ENCODE measurements at places on chromosomes 7 and 10.

DNA sequence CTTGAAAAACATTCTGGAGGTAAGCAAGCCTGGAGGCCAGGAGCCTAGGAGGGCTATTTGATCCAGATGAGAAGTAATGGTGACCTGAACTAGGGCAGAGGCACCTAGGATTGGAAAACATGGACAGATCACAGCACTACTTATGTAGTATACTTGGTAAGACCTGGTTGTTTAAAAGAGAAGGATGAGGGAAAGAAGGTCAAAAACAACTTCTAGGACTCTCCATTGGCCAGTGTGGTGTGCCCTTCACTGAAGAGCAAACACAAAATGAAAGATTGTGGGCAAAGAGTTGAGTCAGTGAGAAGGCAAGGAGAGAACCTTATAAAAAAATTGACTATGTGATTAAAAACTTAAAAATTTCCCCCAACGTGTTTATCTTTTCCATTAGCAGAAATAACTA, 14.3 kb downstream of the ANKRD1 start:
- DNase-seq = no peak
- no peak overlapping the region for H3K4me3 ChIP-seq
- peaks cover 66% of the 10 kb centered on the region for H3K36me3 ChIP-seq
- peaks cover 19% of the 10 kb centered on the region for H3K4me1 ChIP-seq
- no peaks in the 10 kb centered on the region for H3K27me3 ChIP-seq
- H3K27ac ChIP-seq = peak overlapping the region; percentile 77

- peaks cover 83% of the 10 kb centered on the region for H3K27me3 ChIP-seq
- no peaks in the 10 kb centered on the region for H3K36me3 ChIP-seq
These were observed 2.5 kb upstream of the VGF start for GRCh38 chr7:101167645-101168411.

- no peak for DNase-seq
- H3K27ac ChIP-seq = no peak overlapping the region
- H3K4me1 ChIP-seq = peaks cover 46% of the 10 kb centered on the region
- H3K4me3 ChIP-seq = no peak overlapping the region
- no peaks in the 10 kb centered on the region for H3K27me3 ChIP-seq
These were observed 40.5 kb upstream of the CDK6 start for GRCh38 chr7:92876836-92877235.

GRCh38 chr7:108629651-108630400, 60.2 kb downstream of the DNAJB9 start:
- no peaks in the 10 kb centered on the region for H3K36me3 ChIP-seq
- no peak overlapping the region for H3K27ac ChIP-seq
- peaks cover 30% of the 10 kb centered on the region for H3K27me3 ChIP-seq
- no peak for DNase-seq

DNA sequence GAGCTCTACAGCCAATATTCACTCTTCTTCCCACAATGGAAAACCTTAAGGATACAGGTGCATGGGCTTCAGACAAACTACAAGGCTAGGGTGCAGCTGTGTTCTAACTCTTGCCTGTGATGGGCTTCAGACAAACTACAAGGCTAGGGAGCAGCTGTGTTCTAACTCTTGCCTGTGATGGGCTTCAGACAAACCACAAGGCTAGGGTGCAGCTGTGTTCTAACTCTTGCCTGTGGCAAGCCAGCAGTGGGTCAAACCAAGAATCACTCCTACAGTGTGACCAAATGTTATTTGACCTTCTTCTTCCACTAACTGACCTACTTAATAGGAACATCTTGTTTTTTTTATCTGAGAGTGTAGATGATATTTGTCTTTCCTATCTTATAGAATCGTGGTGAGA, 7.4 kb downstream of the SORCS1 start:
- H3K36me3 ChIP-seq = no peaks in the 10 kb centered on the region
- no peaks in the 10 kb centered on the region for H3K4me1 ChIP-seq
- H3K4me3 ChIP-seq = no peak overlapping the region
- no peaks in the 10 kb centered on the region for H3K27me3 ChIP-seq

GRCh38 chr10:114687459-114687858, 29.4 kb upstream of the ABLIM1 start:
- no peaks in the 10 kb centered on the region for H3K36me3 ChIP-seq
- no peaks in the 10 kb centered on the region for H3K4me1 ChIP-seq
- DNase-seq = no peak

GRCh38 chr10:72702868-72703581, 11.1 kb downstream of the MCU start:
- no peak overlapping the region for H3K4me3 ChIP-seq
- peaks cover 14% of the 10 kb centered on the region for H3K4me1 ChIP-seq
- H3K27me3 ChIP-seq = no peaks in the 10 kb centered on the region
- H3K36me3 ChIP-seq = no peaks in the 10 kb centered on the region
- DNase-seq = no peak

GRCh38 chr10:86139066-86139657, 227.4 kb downstream of the GRID1 start:
- no peak overlapping the region for H3K27ac ChIP-seq
- no peaks in the 10 kb centered on the region for H3K36me3 ChIP-seq
- DNase-seq = peak; percentile 37
- no peak overlapping the region for H3K4me3 ChIP-seq
- H3K4me1 ChIP-seq = no peaks in the 10 kb centered on the region
- no peaks in the 10 kb centered on the region for H3K27me3 ChIP-seq

DNA sequence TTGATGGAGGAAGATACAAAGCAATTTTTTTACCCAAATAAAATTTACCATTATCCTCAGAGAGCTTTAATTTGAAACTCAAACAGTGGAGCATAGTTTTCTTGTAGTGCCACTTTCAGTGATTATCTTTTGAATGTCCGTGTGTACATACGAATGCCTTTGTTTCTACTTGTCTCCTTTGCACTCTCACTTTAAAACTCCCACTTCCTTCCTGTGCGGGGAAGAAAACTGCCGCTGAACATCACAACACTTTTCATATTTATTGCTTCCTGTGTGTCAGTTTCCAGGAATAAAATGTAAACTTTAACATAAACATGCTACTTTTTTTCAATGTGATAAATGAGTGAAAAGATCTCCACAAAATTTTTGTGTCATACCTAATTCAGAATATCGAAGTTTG, 102.4 kb downstream of the SEMA3A start:
- peaks cover 43% of the 10 kb centered on the region for H3K4me1 ChIP-seq
- no peaks in the 10 kb centered on the region for H3K27me3 ChIP-seq
- no peak for DNase-seq
- no peaks in the 10 kb centered on the region for H3K36me3 ChIP-seq
- H3K4me3 ChIP-seq = peak overlapping the region; percentile 60

GRCh38 chr10:50232261-50232639, 19.1 kb downstream of the ASAH2 start:
- DNase-seq = no peak
- no peak overlapping the region for H3K27ac ChIP-seq

DNA sequence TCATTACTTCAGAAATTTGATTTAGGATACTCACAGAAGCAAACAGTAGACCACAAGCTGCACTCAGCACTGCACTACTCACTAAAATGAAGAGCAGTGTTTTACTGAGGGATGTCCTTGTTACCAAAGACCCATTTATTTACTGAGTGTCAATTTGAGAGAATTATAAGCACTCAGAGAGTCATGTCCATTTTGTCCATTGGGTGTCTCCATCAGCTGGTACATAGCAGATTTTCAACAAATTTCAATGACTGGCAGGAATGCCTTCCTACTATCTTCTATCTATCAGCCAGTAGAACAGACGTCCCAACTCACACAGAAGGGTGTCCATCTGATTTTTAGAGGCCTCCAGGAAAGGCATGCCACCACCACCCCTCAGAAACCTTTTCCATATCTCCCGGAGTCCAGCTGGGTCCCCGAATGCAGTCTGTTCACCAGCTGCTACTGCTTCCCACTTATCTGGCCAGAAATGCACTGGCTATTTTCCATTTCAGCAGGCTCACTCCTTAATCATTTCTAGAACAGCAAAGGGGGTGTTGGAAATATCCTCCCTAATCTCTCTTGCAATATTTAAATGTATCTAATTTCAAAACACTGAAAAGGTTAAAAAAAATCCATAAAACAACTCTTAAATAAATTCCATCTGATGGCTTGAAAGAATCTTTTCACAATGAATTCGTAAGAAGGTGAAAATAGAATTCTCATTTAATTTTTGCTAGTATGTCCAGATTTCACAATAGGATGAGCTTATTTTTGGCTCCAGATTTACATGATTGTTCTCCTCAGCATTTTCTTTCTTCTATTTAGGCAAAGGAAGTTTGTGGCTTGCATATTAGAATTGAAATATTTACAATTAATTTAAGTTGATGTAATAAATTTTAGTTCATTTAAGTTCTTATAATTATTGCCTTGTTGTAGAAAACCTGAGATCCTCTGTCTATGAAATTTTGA, 1164.0 kb upstream of the CELF2 start:
- H3K4me3 ChIP-seq = no peak overlapping the region
- no peaks in the 10 kb centered on the region for H3K4me1 ChIP-seq
- H3K27ac ChIP-seq = no peak overlapping the region
- DNase-seq = no peak
- H3K27me3 ChIP-seq = no peaks in the 10 kb centered on the region
- no peaks in the 10 kb centered on the region for H3K36me3 ChIP-seq

DNA sequence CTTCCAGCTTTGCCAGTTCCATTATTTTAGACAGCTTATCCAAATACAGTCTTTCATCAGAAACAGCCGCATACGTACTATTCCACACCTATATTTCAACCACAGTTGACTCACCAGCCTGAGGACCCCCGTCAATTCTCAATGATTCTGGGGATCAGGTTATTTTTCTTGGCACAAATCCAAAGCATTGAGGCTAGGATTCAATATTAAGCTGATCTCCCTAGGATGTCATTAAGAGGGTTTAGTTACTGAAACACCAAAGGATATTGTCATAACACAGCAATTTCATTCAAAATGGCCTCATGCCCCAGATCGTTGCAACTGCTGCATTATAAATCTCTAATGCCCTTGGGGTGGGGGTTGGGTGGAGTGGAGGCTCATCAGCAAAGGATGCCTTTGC, 214.6 kb downstream of the PTEN start:
- no peaks in the 10 kb centered on the region for H3K36me3 ChIP-seq
- DNase-seq = no peak
- no peak overlapping the region for H3K4me3 ChIP-seq
- no peaks in the 10 kb centered on the region for H3K27me3 ChIP-seq

DNA sequence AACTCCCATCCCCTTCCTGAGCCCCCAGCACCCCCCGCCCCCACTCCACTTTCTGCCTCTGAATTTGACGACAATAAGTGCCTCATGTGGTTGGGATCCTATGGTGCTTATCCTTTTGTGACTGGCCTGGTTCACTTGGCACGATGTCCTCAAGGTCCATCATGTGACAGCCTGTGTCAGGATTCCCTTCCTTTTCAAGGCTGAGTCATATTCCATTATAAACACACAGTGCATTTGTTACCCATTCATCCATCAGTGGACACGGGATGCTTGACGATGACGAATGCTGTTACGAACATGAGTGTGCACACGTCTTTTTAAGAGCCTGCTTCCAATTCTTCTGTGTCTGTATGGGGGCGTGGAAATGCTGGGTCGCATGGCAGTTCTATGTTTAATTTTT, 26.7 kb downstream of the SHH start:
- H3K27ac ChIP-seq = no peak overlapping the region
- no peak for DNase-seq
- peaks cover 10% of the 10 kb centered on the region for H3K4me1 ChIP-seq
- H3K4me3 ChIP-seq = no peak overlapping the region
- H3K27me3 ChIP-seq = peaks cover 16% of the 10 kb centered on the region
- H3K36me3 ChIP-seq = peaks cover 43% of the 10 kb centered on the region

GRCh38 chr10:113015201-113015600, 65.2 kb downstream of the TCF7L2 start:
- no peaks in the 10 kb centered on the region for H3K4me1 ChIP-seq
- no peak overlapping the region for H3K4me3 ChIP-seq
- H3K27ac ChIP-seq = no peak overlapping the region
- peaks cover 62% of the 10 kb centered on the region for H3K27me3 ChIP-seq
- no peak for DNase-seq

GRCh38 chr10:77974396-77975074, 48.0 kb upstream of the DLG5 start:
- DNase-seq = no peak
- no peaks in the 10 kb centered on the region for H3K27me3 ChIP-seq
- peaks cover 71% of the 10 kb centered on the region for H3K36me3 ChIP-seq
- no peak overlapping the region for H3K4me3 ChIP-seq

GRCh38 chr10:102185811-102186527, 33.8 kb downstream of the NOLC1 start:
- H3K27me3 ChIP-seq = no peaks in the 10 kb centered on the region
- no peaks in the 10 kb centered on the region for H3K36me3 ChIP-seq
- peaks cover 18% of the 10 kb centered on the region for H3K4me1 ChIP-seq
- no peak for DNase-seq
- no peak overlapping the region for H3K27ac ChIP-seq

- no peak overlapping the region for H3K27ac ChIP-seq
- DNase-seq = no peak
- no peaks in the 10 kb centered on the region for H3K4me1 ChIP-seq
- H3K27me3 ChIP-seq = no peaks in the 10 kb centered on the region
- H3K36me3 ChIP-seq = peaks cover 20% of the 10 kb centered on the region
These were observed 227.3 kb upstream of the TCF7L2 start for GRCh38 chr10:112722758-112723157.

GRCh38 chr10:120940299-120940900, 89.2 kb downstream of the WDR11 start:
- H3K27ac ChIP-seq = no peak overlapping the region
- no peak overlapping the region for H3K4me3 ChIP-seq
- DNase-seq = no peak
- H3K36me3 ChIP-seq = no peaks in the 10 kb centered on the region

- H3K27ac ChIP-seq = peak overlapping the region; percentile 93
- no peak for DNase-seq
- H3K36me3 ChIP-seq = peaks cover 31% of the 10 kb centered on the region
- peak overlapping the region; percentile 90 for H3K4me3 ChIP-seq
These were observed 1.3 kb downstream of the FRAT2 start for GRCh38 chr10:97333351-97333600.

DNA sequence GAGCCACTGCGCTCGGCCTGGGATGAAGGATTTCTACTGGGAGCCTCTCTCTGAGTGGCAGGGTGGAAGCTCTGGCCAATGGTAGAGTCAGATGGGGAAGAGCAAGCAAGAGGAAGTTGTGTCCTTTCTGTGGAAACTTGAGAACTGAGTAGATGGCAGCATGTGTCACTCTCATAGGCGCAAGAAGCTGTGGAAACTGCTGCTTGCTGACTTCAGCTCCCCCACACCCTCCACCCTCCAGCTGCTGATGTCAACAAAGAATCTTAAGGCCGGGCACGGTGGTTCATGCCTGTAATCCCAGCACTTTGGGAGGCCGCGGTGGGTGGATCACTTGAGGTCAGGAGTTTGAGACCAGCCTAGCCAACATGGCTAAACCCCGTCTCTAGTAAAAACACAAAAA, 39.8 kb upstream of the SRGN start:
- no peaks in the 10 kb centered on the region for H3K36me3 ChIP-seq
- DNase-seq = no peak
- no peaks in the 10 kb centered on the region for H3K27me3 ChIP-seq

All from activated T-cell treated with anti-CD3 and anti-CD28 coated beads, Interleukin-2, amount 50 U/mL, for 24 hours (primary cell).